A549 treated with DMSO at 1 μM for 4 hours (cell line): ENCODE measurements at places on chromosomes 5 and 9. TPM values are rescaled to one million over a fixed set of nuclear protein-coding genes. Genes with fewer than 3 reads are reported as not detected.

Gene ASTN2
- 2.8 to 5.8 TPM (median 5.4 TPM) in 5 replicates for total RNA-seq

Gene KIF24
- 3.5 to 4.2 TPM (median 3.6 TPM) in 5 replicates for total RNA-seq

Gene SLC6A19
- total RNA-seq = not detected in 5 replicates

Gene RAI14
- 75.2 to 112 TPM (median 99.8 TPM) in 5 replicates for total RNA-seq

Gene IL17B
- not detected in 5 replicates for total RNA-seq

Gene ZNF354C
- total RNA-seq = 0.55 to 1.0 TPM (median 0.95 TPM) in 5 replicates

Gene SLC34A3
- total RNA-seq = 0.07 to 0.14 TPM (median 0.11 TPM) in 4 of 5 replicates, not detected in the other

Gene PTCD2
- total RNA-seq = 8.7 to 13.4 TPM (median 10.8 TPM) in 5 replicates

Gene ANKRD31
- 0.05 to 0.08 TPM (median 0.08 TPM) in 5 replicates for total RNA-seq

Gene FCN2
- not detected in 5 replicates for total RNA-seq

Gene WDR55
- 29.5 to 32.7 TPM (median 31.6 TPM) in 5 replicates for total RNA-seq

Gene PFN3
- not detected in 5 replicates for total RNA-seq
